Activated T-helper 1 cell treated with Interleukin-2 at 50 U/mL for 16 hours (primary cell): ENCODE measurements at places on chromosomes 3 and 15.

DNA sequence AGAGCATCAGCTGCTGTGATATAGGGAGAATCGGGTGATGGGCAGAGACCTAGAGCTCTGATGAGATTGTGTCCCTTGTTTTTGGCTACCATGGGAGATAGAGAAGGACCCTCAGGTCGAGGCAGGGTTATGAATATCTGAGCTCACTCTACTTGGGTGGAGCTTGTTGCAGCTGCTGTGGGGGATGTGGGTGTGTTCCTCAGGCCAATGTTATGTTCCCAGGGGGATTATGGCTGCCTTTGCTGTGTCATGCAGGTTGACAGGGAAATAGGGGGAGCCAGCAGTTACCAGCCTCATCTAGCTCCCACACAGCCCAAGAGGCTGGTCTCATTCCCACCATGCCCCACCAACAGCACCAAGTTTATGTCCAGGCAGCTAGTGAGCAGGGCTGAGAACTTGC is 131.5 kb downstream of the TRIM42 start:
- DNase-seq, result no peak

- DNase-seq, result no peak
Observed at GRCh38 chr3:72152551-72153476, 367.9 kb upstream of the PROK2 start.

- no peak for DNase-seq
Observed at GRCh38 chr15:87736891-87737389, 519.6 kb downstream of the NTRK3 start.

DNA sequence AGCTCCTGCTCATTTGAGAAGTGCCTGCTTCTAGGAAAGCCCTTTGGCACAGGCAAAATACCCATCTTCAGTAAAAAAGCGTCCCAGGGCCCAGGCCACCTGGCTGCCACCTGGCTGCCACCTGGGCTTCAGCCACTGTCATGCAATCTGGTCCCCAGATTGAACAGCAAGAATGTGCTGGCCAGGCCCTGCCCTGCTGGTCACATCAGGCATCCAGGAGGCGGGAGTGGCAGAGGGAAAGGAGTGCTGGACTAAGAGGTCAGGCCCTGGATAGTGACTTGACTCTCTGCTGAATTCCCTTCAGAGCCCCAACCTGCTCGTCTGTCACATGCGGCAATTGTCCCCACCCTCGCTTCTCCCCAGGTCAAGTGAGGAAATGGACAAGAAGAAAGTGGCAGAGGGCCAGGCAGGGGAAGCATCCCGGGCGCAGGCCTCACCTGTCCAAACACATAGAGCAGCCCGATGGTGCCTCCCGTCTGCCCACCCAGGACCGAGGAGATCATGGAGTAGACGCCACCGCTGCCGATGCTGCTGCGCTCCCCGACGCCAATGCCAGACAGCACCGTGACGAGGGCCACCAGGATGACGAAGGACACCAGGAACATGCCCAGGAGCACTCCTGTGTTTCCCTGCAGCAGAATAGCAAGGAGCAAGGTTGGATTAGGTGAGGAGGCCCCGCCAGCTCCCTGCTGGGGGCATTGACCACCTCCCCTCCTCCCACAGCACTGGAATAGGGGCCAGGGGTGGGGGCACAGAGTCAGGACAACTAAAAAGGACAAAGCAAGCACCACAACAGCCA is 25.5 kb downstream of the SLC12A8 start:
- DNase-seq, result no peak

DNA sequence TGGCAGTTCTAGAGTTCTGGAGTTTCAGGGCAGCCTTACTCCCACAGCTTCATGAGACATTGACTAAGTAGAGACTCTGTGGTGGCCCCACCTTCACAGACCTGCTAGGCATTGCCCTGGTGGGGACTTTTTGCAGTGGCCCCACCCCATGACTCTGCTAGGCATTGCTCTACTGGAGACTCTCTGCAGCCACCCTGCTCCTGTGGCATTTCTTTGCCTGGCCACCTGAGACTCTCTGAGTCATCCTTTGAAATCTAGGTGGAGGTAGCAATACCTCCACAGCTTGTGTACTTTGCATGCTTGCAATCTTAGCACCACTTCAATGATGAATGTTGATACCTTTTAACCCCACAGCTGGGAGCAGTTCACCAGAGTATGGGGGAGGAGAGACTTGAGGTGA is 40.6 kb upstream of the DHX36 start:
- no peak for DNase-seq

DNA sequence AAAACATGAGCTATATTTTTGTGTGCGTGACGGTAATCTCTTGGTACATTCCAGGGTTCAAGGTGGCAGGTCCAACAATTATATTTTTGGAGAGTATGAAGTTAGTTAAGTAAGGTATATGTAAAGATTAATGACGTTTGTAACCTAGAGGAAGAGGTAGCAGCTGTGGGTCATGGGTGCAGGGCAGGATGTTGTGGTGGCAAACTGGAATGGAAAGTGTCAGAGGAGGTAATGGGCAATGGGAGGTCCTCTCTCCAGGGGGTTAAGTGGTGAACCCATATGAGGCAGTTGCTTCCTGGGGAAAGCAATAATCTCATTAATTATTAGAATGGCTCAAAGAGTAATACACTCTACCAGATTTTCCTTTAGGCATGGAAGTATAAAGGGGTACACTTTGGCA is 1.0 kb upstream of the CD200R1L start:
- no peak for DNase-seq

GRCh38 chr15:70463453-70463834 is 299.9 kb downstream of the UACA start:
- DNase-seq, result no peak

- DNase-seq, result no peak
Observed at GRCh38 chr3:141039589-141039988, 11.6 kb upstream of the SPSB4 start.

DNA sequence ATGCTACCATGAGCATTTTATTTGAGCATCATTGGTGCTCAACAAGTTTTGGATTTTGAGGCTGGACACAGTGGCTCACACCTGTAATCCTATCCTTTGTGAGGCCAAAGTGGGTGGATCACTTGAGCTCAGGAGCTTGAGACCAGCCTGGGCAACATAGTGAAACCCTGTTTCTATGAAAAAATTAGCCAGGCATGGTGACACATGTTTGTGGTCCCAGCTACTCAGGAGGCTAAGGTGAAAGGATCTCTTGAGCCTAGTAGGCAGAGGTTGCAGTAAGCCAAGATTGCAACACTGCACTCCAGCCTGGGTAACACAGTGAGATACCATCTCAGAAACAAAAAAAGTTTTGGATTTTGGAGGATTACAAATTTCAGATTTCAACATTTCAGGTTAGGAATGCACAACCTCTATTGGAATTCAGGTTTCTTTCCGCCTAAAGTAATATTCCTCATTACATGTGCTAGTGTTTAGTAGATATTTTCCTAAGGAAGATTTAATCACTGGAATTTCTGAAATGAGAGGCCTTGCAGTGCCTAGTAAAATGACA is 27.6 kb downstream of the CNOT10 start:
- DNase-seq, result no peak

GRCh38 chr3:16433701-16434151 is 79.8 kb downstream of the RFTN1 start:
- no peak for DNase-seq

- no peak for DNase-seq
Observed at GRCh38 chr15:40055576-40056293, 16.8 kb upstream of the SRP14 start.

DNA sequence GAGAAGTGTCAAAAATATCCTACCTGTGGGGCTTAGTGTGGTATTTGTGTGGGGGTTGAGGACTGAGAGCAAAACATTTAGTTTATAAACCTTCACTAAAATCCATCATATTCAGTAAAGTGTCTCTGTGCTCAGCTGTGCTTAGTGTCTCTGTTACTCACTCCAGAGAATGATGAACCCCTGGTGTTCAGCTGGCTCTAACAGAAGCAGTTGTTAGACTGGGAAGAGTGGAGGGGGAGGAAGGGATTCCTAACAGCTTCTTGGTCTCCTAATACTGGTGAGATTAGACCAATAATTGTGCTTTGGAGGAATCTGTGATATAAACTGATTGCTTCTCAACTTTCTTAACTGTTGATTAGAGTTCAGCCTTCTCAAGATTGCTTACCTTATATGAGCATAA is 1123.5 kb downstream of the ROBO2 start:
- DNase-seq, result no peak

DNA sequence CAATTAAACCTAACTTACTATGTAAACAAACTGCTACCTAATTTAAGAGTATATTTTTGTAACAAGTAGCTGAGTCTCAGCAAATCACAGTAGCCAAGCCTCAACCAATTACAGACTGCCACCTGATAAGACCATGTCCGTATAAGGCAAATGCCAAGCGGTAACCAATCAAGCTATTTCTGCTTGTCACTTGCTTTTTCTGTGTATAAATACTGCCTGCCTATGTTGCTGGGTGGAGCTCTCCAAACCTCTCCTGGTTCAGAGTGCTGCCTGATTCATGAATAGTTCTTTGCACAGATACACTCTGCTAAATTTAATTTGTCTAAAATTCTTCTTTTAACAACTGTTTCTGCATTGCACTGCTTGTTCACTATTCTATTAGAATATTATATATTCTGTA is 42.6 kb downstream of the ZNF148 start:
- DNase-seq, result no peak
